ENCODE measurements at places on chromosomes 5 and 9.

- peak; percentile 17 for DNase-seq
Measured at GRCh38 chr9:77673941-77674791, 26.0 kb upstream of the GNA14 start.

DNA sequence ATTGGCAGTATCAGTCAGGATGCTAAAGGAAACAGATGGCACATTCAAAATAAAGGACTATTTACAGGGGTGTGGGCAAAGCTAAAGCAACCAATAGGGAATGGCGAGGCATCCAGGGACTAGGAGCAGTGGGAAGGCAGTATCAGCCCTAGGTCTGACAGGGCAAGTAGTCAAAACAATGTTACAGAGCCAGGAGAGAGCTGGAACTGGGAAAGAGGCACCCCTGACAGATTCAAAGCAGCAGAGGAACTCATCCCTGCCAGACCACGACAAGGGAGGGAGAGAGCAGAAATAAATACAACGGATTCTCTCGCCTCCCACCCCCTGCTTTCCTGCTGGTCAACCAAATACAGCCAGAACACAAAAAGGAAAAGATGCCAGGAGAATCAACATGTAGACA is 371.5 kb downstream of the NR2F1-AS1 start:
- DNase-seq: no peak

DNA sequence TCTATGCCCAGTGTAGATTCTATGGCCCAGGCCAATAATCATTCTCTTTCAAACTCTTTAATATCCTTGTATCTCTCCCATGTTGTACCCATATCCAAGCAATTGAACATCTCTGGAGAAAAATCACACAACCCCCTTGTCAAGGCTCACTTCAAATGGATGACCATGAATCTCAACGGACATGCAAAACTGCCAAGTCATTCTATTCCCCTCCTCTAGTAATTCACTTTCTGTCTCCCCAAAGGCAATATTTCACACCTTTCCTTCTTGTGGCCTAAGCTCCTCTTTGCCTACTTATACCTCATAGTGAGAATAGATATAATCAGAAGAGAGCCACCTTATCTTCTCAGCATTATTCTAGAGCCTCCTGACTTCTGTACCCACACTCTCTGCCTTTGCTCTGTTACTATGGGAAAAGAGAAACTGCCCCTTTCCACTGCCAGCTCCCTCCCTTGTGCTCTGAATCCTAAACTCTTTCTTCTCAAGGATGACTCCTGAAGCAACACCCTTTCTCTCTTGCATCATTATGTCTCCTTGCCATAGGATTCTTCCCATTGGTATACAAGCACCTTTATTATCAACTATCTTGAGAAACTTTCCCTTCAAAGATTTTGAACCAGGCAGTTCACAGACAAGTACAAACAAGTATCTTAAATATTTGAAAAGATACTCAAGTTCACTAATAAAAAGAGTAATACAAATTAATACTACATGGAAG is 66.1 kb downstream of the RPS23 start:
- no peak for DNase-seq

DNA sequence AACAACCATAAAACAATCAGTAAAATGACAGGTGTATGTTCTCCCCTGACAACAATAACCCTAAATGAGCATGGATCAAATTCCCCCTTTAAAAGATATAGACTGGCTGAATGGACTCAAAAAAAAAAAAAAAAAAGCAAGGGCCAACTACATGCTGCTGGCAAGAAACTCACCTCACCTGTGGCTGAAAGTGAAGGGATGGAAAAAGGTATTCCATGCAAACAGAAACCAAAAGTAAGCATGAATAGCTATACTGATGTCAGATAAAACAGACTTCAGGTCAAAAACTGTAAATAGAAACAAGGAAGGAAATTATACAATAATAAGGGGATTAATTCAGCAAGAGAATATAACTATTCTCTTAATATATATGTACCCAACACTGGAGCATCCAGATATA is 54.2 kb upstream of the SSBP2 start:
- DNase-seq: no peak

DNA sequence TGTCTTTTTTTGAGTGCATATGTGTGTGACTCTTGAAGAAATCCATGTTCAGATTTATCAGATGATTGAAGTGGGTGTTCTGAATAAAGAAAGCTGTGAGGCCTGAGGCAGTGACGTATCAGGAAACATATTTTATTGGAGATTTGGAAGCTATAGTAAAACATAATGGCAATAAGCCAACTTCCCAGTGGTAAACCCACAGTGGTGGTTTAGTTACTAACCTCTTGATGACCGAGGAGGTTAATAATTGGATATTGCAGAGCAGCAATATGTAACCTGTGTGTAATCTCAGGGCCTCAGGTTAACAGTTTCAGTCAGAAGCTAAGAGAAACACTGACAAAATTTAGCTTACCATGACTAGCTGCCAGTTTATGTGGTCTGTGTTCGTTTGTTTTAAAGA is 6.9 kb downstream of the RGMB start:
- peak; percentile 50 for DNase-seq

DNA sequence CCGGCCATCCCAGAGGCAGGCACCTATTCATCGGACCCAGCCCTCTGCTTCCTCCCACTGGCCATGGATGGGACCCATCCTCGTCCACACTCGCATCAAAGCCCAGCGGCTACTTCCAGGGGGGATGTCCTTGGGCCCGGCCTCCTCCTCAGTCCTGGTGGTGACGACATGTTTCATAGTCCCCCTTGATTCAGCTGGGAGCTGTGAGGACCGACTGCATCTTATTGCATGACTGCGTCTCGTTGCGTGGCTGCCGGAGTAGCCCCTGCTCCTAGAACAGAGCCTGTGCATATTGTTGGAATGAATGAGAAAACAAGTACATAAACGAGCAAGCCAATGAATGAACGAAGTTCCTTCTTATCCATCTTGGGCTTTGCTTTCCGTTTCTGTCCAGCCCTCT is 12.8 kb downstream of the NCS1 start:
- DNase-seq: no peak

GRCh38 chr9:89532478-89532877 is 34.6 kb upstream of the SEMA4D start:
- DNase-seq: no peak

DNA sequence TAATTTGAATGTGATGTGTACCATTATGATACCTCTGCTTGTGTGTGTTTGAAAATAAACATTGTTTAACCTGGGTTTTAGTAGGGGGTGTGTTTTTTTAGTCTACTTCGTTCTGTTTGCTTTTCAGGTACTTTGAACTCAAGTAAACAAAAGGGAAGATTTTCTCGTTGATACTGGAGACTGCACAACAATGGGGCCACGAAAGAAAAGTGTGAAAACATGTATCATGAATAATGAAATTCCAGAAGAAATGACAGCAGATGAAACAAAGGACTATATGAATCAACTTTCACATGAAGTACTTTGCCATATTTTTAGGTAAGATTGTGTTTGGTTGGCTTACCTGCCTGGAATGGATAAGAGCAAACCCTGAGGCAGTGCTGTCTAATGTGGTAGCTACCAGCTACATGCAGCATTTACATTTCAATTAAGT is 10.8 kb downstream of the FBXO38 start:
- no peak for DNase-seq

GRCh38 chr9:131284856-131285255 is 4.7 kb upstream of the PLPP7 start:
- DNase-seq: no peak

DNA sequence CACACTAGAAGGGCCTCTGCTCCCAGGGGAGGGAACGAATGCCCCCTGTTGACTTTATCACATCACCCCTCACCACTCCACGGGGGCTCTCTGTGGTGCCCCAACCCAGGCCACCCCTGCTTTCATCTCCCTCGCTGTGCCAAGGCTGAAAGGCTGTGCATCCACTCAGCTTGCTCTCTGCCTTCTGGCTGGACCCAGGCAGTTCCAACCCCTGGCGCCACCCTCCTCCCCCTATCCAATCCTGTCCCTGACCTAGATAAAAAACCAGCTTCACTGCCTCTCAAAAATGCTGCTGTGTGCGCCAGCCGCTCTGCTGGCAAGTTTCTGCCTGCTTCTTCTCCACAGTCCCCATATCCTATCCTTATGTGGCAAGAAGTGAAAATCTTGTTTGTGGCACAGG is 22.4 kb upstream of the CORO2A start:
- DNase-seq: no peak

- no peak for DNase-seq
Measured at GRCh38 chr9:37433867-37434371, 11.4 kb downstream of the GRHPR start.

DNA sequence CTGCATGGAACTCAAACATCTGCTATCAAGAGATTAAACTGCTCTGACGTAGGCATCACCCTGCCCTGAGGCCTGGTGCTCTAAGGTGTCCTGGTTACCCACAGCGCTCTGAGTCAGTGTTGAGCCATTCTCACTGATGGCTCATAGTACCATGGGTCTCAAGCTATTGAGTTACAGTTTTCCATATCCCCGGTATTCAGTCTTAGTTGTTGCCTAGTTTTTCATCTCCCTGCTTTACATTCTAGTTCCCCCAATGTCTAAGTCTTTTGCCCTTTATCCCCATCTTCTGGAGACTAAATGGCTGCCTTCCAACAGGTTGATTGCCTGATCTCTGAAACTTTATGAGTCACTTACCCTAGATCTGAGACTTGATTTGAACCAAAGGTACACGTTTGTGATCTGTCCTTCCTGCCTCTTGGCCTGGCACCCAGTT is 161.2 kb upstream of the PTGER4 start:
- peak; percentile 71 for DNase-seq

DNA sequence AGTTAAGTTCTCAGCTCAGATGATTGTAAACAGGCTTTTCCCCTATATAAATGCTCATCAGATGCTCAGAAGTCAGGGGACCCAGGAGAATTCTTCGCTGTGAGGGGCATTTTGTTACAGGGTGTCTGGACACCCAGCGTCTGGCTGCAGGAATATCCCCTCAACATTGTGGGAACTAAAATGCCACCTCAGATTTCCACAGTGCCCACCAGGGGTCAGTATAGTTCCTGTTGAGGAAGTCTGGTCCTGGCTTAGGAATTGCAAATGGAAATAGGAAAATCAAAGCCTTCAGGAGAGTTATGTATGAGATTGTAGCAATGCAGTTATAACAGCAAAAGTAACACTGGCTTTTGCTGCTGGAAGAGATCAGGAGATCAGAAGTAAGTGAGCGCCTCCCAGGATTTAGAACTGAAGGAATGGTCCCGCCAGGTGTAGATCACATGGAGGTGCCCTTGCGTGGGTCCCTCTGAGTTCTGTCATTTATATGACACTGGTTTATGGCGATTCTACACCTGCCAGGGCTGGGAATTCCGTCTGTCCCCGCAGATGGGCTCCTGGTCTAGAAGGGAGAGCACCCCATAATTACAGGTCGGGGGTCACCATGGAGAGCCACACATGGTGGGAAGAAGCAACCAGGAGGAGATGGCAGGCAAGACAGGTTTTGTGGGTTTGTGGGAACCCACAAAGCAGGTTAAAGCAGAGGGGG is 47.1 kb upstream of the CTSL start:
- DNase-seq: peak; percentile 83

DNA sequence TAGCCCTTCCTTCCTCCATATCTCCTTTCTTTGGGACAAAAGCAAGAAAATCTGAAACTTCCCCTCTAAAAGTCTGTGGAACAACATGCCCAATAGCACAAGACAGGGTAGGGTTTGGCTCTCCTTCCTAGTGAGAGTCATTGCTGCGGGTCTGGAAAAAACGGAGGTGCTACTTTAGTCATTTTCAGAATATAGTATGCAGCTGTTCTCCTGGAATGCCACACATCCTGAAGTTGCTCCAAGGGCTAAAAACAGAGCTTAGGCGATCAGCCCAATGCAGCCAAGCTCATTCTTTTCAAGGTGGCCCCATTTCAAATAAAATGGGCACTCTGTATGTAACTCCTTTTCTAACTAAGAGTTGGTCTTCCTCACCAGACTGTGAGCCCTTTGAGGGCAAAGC is 39.5 kb upstream of the MYOT start:
- no peak for DNase-seq

DNA sequence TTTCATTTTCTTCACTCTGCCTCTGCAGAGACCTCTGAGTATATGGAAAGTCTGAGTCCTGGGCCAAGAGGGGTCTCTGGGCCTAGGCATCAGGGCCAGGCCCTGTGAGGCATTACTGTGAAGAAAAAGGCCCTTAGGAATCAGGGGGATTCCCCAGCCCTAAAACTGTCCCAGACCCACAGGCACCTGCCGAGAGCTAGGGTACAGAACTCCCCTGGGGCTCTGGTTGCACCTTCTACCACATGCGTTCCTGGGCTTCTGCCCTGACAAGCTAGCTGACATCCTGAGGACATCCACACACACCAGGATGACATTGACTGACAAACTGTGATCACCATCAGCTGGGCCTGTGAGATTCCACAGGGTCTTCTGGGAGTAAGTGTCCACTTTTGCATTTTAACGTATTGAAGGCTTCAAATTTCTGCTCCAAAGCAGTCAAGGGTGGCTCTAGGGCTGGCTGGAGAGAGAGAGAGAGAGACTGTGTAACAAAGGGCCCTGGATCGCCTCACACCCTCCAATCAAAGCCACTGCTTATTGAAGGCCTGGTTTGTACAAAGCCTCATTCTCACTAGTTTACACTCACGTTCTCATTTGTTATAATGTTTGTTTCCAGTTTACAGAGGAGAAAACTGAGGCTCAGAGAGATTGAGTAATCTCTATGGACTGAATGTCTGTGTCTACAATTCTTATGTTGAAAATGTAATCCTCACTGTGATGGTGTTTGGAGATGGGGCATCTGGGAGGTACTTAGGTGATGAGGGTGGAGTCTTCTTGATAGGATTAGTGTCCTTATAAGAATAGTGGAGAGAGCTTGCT is 45.1 kb downstream of the TGFBI start:
- no peak for DNase-seq

DNA sequence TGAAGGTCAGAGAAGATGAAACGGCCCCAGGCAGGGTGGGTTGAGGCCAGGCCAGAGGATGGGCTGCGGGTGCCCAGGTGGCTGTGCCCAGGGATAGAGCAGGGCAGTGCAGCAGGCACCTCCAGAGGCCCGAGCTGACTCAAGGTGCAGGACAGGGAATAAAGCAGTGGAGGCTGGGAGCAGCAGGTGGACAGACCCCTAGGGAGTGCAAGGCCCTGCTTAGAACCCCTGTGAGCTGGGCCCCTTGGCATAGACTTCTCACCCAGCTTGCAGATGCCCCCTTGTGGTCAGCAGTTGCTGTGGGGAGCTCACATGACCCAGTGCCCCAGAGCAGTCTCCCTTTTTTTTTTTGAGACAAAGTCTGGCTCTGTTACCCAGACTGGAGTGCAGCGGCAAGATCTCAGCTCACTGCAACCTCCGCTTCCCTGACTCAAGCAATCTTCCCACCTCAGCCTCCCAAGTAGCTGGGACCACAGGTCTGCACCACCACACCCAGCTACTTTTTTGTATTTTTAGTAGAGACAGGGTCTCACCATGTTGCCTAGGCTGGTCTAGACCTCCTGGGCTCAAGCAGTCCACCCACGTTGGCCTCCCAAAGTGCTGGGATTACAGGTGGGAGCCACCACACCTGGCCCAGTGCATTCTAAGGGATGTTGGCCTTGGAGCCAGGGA is 118.8 kb downstream of the WNK2 start:
- peak; percentile 54 for DNase-seq

GRCh38 chr9:20884985-20885593 is 146.4 kb downstream of the HACD4 start:
- peak; percentile 64 for DNase-seq

All from fibroblast of mammary gland (primary cell).